Endothelial cell of coronary artery (primary cell): ENCODE measurements at places on chromosomes 7 and 10. TPM values are rescaled to one million over a fixed set of nuclear protein-coding genes. Genes with fewer than 3 reads are reported as not detected.

The PDLIM1 gene
- 43.1 and 66.0 TPM in 2 replicates for total RNA-seq

The MYO1G gene
- total RNA-seq, result under 0.01 and 0.09 TPM in 2 replicates

The NDUFB2 gene
- 127 and 163 TPM in 2 replicates for total RNA-seq

The ADIRF gene
- 21.6 and 26.6 TPM in 2 replicates for total RNA-seq

The LRRD1 gene
- total RNA-seq, result not detected in 2 replicates

The SLC13A1 gene
- not detected in 2 replicates for total RNA-seq

The ALOX5 gene
- under 0.01 and 0.18 TPM in 2 replicates for total RNA-seq

The PDGFA gene
- total RNA-seq, result 76.9 and 90.8 TPM in 2 replicates

The CFTR gene
- not detected in 2 replicates for total RNA-seq

The TMEM176B gene
- total RNA-seq, result 0.09 TPM in 1 of 2 replicates, not detected in the other

The TMEM184A gene
- total RNA-seq, result 0.19 TPM in 1 of 2 replicates, not detected in the other

The ZNF511 gene
- 23.0 and 24.7 TPM in 2 replicates for total RNA-seq

The CXCL12 gene
- total RNA-seq, result 1.4 and 34.2 TPM in 2 replicates

The CCL24 gene
- 0.28 TPM in 1 of 2 replicates, not detected in the other for total RNA-seq

The SLC16A9 gene
- 0.19 and 5.2 TPM in 2 replicates for total RNA-seq

The GHRHR gene
- 0.27 TPM in 1 of 2 replicates, not detected in the other for total RNA-seq

The PRSS58 gene
- not detected in 2 replicates for total RNA-seq

The ICA1 gene
- 15.4 and 29.2 TPM in 2 replicates for total RNA-seq

The ADGRA1 gene
- total RNA-seq, result not detected in 2 replicates

The WDR91 gene
- 3.0 and 4.1 TPM in 2 replicates for total RNA-seq

The HPS1 gene
- total RNA-seq, result 20.3 and 24.0 TPM in 2 replicates

The NPY4R2 gene
- total RNA-seq, result not detected in 2 replicates

The BTBD16 gene
- total RNA-seq, result 0.09 TPM in 1 of 2 replicates, not detected in the other

The CYP3A4 gene
- total RNA-seq, result not detected in 2 replicates

The LRRN3 gene
- 0.19 TPM in 1 of 2 replicates, not detected in the other for total RNA-seq

The SHTN1 gene
- 3.4 and 4.5 TPM in 2 replicates for total RNA-seq

The TAF6 gene
- total RNA-seq, result 22.1 and 25.5 TPM in 2 replicates

The HK1 gene
- total RNA-seq, result 143 and 205 TPM in 2 replicates

The NCF1 gene
- total RNA-seq, result 0.09 TPM in 1 of 2 replicates, not detected in the other

The PPP1R9A gene
- total RNA-seq, result 1.3 and 2.6 TPM in 2 replicates

The CUEDC2 gene
- 38.1 and 52.0 TPM in 2 replicates for total RNA-seq

The TACR2 gene
- total RNA-seq, result 0.09 TPM in 2 replicates

The FAM25C gene
- total RNA-seq, result not detected in 2 replicates

The PTN gene
- total RNA-seq, result 0.27 and 0.56 TPM in 2 replicates

The CUTC gene
- total RNA-seq, result 20.5 and 25.8 TPM in 2 replicates

The SH3PXD2A gene
- total RNA-seq, result 3.0 and 4.8 TPM in 2 replicates

The BNIP3 gene
- total RNA-seq, result 39.2 and 120 TPM in 2 replicates

The GJD4 gene
- total RNA-seq, result under 0.01 and 0.09 TPM in 2 replicates

The DGKI gene
- total RNA-seq, result 0.36 and 1.0 TPM in 2 replicates

The NPFFR1 gene
- not detected in 2 replicates for total RNA-seq
